ENCODE measurements at places on chromosomes 16 and 17.

- peak; percentile 97 for DNase-seq
These were observed 14.1 kb downstream of the KRT39 start for GRCh38 chr17:40952661-40953060.

DNA sequence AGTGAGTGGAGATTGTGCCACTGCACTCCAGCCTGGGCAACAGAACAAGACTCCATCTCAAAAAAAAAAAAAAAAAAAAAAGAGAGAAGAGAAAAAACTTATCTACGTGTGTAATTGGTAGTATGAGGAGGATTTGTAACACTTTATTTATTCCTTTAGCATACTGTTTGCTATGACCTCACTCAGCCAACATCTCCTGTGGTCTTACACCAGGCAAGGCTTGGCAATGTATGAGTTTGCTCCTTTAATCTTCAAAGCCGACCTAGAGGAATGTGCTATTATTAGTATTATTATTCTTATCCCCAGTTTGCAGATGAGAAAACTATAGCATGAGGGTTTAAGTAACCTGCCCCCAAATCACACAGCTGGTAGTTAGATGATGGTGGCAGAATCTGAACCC lies 35.8 kb upstream of the HAPSTR1 start:
- peak; percentile 91 for DNase-seq

- no peak for DNase-seq
These were observed 21.1 kb downstream of the TANC2 start for GRCh38 chr17:62987136-62987535.

DNA sequence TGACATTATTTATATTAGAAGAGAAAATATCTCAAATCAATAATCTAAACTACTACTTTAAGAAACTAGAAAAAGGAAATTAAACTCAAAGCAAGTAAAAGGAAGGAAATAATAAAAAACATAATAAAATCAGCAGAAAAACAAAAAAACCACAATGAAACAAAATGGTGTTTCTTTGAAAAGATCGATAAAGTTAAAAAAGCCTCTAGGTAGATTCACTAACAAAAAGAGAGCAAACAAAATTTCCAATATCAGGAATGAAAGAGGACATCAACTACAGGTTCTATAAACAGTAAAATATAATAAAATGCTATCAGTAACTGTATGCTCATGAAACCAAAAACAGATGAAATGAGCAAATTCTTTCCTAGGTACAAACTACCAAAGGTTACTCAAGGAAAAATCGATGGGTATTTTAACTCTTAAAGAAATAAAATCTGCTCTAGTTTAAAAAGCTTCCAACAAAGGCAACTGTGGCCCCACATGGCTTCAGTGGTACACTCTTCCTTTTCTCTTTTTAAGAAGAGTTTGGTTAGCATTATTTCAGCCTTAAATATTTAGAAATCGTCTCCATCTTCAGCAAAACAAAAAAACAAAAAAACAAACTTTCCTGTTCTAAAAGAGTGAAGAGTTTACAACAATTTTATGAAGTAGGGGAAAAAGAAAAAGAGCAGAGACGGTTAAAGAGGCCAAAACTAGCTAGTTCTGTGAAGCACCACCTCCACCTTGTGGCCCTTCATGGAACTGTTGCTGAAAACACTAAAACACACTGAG lies 102.2 kb downstream of the TRIM37 start:
- peak; percentile 71 for DNase-seq

DNA sequence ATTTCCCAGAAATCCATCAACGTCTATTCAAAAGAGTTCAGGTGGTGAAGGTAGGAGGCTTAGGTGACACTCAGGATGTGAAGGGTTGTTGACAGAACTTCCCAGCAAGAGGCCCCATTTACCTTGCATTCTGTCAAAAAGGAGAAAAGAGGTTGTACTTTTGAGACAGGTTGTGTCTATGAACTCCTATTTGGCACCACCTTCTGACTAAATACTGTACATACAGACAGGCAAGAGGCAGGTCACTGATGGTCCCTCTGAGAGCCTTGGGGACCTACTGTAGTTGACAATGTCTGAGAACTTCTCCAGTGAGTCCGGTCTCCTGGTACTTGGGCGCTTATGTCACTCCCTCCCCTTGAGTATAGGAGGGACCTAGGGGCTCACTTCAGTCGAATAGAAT lies 479.3 kb upstream of the ZFHX3 start:
- no peak for DNase-seq

DNA sequence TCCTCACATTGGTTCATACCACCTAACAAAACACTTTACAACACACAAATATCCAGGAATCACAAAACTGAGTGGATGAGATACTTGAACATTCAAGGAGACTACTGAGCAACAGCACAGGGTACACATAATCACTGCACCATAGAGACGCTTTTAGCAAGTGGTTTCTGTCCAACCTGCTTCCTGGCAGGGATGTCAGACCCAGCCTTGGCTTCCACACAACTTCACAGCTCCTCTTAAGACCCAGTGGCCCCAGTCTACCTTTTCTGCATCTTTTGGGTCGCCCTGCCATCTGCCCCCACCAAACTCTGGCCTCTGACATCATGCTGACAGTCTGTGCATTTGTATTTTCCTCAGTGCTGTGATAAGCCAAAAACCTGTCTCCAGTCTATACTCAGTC lies 5.9 kb upstream of the CORO6 start:
- no peak for DNase-seq

DNA sequence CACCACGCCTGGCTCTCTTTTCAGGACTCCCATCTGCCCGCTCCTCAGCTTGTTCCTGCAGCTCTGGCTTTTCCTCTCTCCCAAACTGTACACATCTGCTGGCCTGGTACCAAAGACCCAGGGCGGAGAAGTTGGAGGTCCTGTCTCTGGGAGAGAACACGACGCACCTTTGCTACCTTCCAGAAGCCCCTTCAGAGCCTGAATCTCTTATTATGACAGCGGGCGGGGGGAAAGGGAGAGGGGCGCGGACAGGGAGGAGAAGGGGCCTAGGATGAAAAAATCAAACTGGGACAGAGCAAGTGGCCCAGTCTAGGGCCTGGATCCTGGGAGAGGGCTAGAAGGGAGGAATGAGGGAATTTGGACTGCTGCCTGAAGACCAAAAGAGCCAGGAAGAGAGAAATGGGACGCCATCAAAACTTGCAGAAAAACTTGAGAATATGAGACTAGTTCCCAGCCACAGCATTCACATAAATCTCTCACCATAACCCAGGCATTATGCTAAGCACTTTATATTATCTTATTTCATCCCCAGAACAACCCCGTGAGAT lies 2.5 kb upstream of the PER1 start:
- DNase-seq = peak; percentile 66

- DNase-seq = no peak
These were observed 10.1 kb downstream of the SLC7A6 start for GRCh38 chr16:68274441-68274840.

GRCh38 chr16:86727131-86727530 lies 148.8 kb downstream of the FOXL1 start:
- DNase-seq = no peak

- no peak for DNase-seq
These were observed 66.4 kb downstream of the DYNLRB2 start for GRCh38 chr16:80607204-80607603.

- no peak for DNase-seq
These were observed 126.6 kb downstream of the C16orf95 start for GRCh38 chr16:87190288-87191230.

- DNase-seq = no peak
These were observed 1.0 kb upstream of the LITAF start for GRCh38 chr16:11587643-11588247.

DNA sequence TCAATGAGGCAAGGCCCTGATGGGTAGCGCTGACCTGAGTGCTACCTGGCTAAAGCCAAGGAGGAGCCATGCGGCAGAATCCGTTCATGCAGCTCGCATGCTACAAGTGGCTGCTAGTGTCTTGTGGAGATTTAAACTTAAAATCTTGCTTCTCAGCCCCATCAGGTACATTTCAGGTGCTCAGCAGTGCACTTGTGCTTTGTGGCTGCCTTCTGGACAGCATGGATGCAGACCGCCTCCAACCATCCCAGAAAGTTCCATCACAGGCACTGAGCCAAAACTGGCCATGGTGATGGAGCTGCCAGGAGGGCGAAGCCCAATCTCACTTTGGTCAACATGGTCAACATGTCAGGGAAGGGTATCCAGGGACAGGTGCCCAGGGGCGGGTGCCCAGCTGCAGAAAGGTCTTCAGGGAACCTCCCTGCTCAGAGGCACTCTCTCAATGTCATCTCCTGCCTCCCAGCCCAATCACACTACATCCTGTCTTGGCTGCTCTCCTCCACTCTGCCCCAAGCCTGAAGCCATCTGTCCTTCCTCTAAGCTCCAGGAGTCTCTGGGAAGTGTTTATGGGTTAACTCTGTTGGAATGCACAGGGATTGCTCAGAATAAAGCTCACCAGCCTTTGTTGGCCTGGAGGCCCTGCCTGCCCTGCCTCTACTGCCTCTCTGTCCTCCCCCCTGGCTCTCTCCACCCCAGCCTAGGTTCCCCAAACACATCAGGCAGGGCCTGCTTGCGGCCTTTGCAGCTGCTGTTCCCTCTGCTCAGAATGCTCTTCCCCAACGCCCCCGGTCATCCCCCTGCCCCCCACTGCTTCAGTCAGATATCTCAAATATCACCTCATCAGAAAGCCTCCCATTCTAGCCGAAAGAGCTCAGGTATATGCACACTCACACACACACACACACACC lies 18.3 kb upstream of the TNFRSF13B start:
- DNase-seq = peak; percentile 60

GRCh38 chr16:85955566-85955965 lies 56.6 kb downstream of the IRF8 start:
- no peak for DNase-seq

GRCh38 chr16:57284209-57284951 lies at the start of gene PLLP:
TSS of gene PLLP (minus strand) at chr16:57284672. CDS start at chr16:57284540, 132 bp downstream.
- DNase-seq = peak; percentile 17

DNA sequence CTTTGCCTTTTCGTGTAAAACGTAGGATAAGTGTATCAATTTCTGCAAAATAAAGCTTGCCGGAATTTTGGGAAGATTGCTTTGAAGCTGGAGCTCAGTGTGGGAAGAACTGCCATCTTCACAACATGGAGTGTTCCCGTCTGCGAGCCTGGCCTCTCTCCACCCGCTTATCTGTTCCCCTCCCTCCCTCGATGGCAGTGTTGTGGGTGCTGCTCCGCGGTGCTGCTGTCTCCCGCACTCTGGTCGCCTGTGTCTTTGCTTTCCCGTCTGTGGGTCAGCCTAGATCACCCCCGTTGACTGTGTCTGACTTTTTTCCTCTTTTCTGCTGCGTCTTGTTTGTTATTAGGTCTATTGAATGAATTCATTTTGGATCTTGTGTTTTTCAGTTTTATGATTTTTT lies 17.0 kb downstream of the ACSF3 start:
- no peak for DNase-seq

- DNase-seq = peak; percentile 6
These were observed 58.5 kb downstream of the CACNG5 start for GRCh38 chr17:66893382-66893781.

Measured in fibroblast of lung (primary cell).